Colonic mucosa (tissue), 4 donors: ENCODE measurements at places on chromosomes 5 and 9.

DNA sequence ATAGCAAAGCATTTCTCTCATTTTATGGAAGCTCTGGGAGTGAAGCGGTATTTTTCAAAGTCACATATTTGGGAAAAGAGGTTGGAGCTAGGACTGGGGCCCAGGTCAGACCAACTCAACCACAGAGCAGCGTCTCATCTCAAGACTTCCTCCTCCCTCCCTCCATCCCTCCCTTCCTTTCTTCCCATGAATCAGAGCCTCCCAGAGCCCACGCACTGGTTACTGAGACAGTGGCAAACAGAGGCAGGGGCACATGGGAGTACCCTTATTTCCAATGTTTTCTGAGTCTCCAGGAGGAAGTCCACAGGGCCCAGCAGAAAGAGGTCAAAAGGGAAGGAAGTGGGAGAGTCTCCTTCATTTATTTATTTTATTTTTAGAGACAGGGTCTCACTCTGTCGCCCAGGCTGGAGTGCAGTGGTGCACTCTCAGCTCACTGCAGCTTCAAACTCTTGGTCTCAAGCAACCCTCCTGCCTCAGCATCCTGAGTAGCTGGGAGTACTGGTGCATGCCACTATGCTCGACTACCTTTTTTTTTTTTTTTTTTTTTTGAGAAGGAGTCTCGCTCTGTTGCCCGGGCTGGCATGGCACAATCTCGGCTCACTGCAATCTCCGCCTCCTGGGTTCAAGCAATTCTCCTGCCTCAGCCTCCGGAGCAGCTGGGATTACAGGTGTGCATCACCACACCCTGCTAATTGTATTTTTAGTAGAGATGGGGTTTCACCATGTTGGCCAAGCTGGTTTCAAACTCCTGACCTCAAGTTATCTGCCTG, 52.5 kb upstream of the CDKN2AIPNL start:
- no peak for DNase-seq
- no peak overlapping the region for H3K27ac ChIP-seq
- no peaks in the 10 kb centered on the region for H3K27me3 ChIP-seq
- no peaks in the 10 kb centered on the region for H3K36me3 ChIP-seq
- H3K4me3 ChIP-seq, result no peak overlapping the region

DNA sequence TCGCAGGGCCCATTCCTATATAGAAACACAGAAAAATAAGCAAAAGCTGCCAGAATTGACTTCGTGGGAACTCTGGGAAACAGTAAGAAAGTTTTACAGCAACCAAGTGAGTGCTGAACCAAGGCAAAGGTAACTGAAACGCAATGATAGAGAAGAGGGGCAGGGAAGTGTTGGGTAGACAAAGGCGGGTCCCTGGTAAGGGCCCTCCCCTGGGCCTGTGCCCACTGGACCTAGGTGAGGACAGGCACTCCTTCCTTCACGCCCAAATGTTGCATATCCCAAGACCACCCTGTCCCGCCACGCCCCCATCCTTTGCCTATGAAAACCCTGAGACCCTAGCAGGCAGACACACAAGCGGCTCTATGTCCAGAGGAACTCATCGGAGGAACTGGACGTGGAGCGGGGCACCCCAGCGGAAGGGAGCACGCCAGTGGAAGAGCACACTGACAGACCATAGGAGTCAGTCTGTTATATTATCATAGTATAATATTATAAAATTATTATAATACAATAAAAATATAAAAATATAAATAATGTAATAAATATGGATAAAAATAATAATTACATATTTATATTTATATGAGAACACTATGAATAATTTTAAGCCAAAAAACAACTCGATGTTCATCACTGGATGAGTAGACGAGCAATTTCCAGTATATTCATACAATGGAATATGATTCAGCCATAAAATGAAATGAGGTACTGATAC, 27.9 kb downstream of the CDKN2A start:
- H3K27ac ChIP-seq, result no peak overlapping the region
- no peak for DNase-seq
- H3K4me1 ChIP-seq, result no peaks in the 10 kb centered on the region
- peaks cover 82% of the 10 kb centered on the region for H3K27me3 ChIP-seq

GRCh38 chr5:132437604-132438266, 52.8 kb downstream of the IRF1 start:
- H3K36me3 ChIP-seq, result no peaks in the 10 kb centered on the region
- no peak overlapping the region for H3K4me3 ChIP-seq
- peak overlapping the region; percentile 60 for H3K27ac ChIP-seq
- H3K4me1 ChIP-seq, result peaks cover 8% of the 10 kb centered on the region
- H3K27me3 ChIP-seq, result no peaks in the 10 kb centered on the region

GRCh38 chr9:91995000-91995655, 45.1 kb upstream of the ROR2 start:
- H3K4me3 ChIP-seq, result no peak overlapping the region
- no peak for DNase-seq
- no peaks in the 10 kb centered on the region for H3K27me3 ChIP-seq
- H3K27ac ChIP-seq, result no peak overlapping the region
